ENCODE measurements at places on chromosomes 12 and 14. TPM values are rescaled to one million over a fixed set of nuclear protein-coding genes. Genes with fewer than 3 reads are reported as not detected.

GPR84 gene
- 0.36 TPM for total RNA-seq

LUM gene
- 57.6 TPM for total RNA-seq

CCDC38 gene
- not detected for total RNA-seq

PTPRB gene
- total RNA-seq, result 8.3 TPM

CLECL1 gene
- total RNA-seq, result not detected

RNFT2 gene
- total RNA-seq, result 42.1 TPM
